ENCODE measurements at places on chromosomes 2 and 18.

- no peak for DNase-seq
Measured at GRCh38 chr2:119212139-119212800, 11.4 kb upstream of the STEAP3 start.

- no peak for DNase-seq
Measured at GRCh38 chr18:3715231-3716080, 265.5 kb downstream of the TGIF1 start.

DNA sequence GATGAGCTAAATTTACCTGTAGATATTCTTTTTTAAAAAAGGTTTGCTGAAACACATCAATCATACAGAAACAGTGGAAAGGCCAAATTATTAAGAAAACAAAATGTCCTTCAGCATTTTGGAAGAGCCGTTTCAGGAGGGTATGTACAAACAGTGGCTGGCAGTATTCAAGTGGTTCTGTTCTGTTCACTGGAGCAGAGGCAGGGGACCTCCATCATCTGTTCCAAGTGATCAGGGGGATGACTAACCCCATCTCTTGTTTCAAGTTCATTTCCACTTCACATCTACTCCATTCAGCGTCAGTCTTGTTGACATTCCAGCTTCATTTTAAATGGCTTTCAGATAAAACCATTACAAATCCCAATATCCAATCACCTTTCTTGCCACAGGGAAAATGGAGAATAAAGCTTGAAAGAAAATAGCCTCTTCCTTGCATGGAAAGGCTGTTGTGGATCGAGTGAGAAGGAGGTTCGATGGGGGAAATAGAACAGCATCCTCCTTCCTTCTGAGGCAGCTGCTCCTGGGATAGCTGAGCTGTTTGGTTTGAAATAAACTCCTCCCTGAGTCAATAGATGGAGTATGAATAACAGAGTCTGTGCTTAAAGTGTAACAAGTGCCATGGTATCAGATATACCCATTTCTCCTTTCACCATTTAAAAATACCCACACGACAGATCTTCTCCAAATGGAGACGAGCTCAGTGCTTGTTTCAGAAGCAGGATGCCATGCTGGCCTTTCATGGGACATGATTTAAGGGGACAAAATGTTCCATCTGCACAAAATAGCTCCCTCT is 63.7 kb upstream of the OTOF start:
- no peak for DNase-seq

GRCh38 chr2:167506395-167506794 is 618.1 kb downstream of the XIRP2 start:
- DNase-seq: no peak

DNA sequence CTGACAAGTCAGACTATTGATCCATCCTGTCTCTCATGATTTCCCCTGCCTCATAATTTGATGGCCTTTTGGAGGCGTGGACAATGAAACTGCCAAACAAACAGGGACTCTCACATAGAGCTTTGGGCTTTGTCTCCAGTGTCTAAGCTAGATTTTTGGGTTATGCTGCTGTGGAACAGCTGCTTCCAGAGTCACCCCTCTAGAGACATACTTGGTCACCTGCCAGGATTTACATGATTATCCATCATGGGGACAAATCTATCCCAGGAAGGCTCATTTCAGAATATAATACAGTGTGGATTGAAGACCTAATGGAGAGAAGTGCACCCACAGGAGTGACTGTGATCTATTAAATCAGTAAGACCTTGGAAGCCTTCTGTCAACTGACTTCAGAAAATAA is 159.6 kb downstream of the SLC8A1 start:
- DNase-seq: no peak

All from AML-193 (cell line).